ENCODE measurements at places on chromosomes 6 and 20. TPM values are rescaled to one million over a fixed set of nuclear protein-coding genes. Genes with fewer than 3 reads are reported as not detected.
A peak's percentile ranks its signal among the peaks of the same experiment; 100 is the strongest.

KCNK16 gene
- not detected for total RNA-seq

DNA sequence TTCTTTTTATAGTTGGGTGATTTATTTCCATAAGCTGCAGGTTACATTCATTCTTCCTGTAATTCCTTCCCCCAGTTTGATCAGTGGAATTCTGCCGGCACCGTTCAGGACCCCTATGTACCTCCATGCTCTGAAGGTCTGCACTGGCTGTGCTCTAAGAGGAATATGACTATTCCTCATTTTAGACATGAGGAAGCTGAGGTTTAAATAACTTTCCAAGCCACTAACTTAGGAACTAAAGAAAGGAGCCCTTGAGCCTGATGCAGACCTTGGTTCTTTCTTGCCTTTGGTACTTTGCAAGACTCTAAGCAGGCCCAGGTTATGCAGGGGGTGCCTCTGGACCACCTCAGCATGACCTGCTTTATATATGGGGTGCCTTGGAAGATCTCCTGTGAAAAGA, 318.5 kb downstream of the QKI start:
- H3K4me3 ChIP-seq = no peak overlapping the region
- H3K27ac ChIP-seq = no peak overlapping the region
- no peaks in the 10 kb centered on the region for H3K4me1 ChIP-seq
- no peak for DNase-seq

DNA sequence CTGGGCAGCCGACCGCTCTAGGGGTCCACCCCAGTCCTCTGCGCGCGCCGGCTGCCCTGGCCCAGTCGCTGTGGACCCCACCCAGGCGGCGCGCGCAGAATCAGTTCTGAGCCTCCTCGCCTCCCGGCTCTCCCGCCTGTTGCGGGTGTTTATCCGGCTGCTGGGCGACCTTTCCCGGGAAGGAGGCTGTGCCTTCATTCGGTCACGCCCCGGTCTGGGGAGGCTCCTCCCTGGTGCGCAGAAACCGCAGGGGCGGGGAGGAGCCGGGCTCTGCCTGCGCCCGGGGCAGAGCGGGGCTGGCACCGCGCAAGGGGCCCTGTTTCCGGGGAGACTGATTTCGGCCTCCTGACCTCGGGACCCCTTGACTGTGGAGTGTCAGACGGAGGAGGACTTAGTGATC, 80.8 kb upstream of the EYS start:
- H3K4me1 ChIP-seq = no peaks in the 10 kb centered on the region
- DNase-seq = no peak
- no peak overlapping the region for H3K27ac ChIP-seq
- no peaks in the 10 kb centered on the region for H3K27me3 ChIP-seq

GRCh38 chr6:42229506-42230119, 12.0 kb upstream of the MRPS10 start:
- H3K4me1 ChIP-seq = no peaks in the 10 kb centered on the region
- no peak for DNase-seq
- no peak overlapping the region for H3K27ac ChIP-seq
- H3K36me3 ChIP-seq = peaks cover 17% of the 10 kb centered on the region
- H3K27me3 ChIP-seq = no peaks in the 10 kb centered on the region

DNA sequence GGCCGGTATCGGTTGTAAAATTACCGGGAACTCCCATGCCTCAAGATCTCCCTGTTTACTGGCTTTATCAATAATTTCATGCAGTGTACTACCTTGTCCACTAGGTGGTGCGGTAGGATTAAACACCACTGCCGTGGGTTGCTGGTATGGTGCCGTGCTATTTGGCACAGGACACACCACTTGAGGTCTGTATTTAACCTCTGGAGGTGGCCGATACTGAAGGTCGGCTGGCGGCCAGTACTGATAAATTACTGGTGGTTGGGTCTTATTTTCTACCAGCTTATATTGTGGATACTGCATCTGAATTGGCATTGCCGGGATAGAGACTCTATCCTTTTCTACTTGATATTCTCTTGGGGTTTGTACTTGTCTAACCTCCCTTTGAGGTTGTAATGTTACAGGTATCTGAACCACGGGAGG, 14.3 kb upstream of the PTCRA start:
- H3K4me3 ChIP-seq = no peak overlapping the region
- H3K27ac ChIP-seq = no peak overlapping the region
- peak; percentile 78 for DNase-seq
- no peaks in the 10 kb centered on the region for H3K36me3 ChIP-seq
- H3K4me1 ChIP-seq = peaks cover 8% of the 10 kb centered on the region

DNA sequence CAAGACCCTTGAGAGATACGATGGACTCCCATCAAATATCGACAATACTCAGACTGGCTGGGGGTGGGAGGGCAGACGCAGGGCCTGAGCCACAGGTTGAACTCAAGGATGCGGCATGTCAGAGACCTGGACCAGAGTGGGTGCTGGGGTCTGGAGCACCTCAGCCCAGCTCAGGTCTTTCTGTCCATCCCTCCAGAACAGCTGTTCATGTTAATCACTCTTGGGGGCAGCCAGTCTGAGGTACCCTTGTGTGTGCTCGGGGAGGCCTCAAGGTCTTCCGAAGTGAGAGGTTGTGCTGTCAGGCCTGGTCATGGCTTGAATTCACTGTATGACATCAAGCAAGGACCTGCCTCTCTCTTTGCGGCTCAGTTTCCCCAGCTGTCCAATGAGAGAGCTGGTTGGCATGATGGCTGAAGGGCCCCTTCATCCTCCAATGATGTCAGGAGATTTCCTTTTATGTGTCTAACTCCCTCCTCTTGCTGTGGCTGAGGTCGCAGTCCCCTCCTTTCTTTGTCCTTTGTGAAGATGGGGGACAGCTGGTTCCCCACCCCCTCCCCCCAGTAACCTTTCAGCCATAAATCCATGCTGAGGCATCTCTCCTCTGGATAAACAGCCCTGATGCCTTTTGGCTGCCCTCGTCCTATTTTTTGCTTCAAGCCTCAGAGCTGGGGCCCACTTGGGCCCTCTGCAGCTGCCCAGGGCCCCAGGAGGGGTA, 15.3 kb downstream of the MYH7B start:
- H3K27ac ChIP-seq = no peak overlapping the region
- no peaks in the 10 kb centered on the region for H3K27me3 ChIP-seq
- DNase-seq = no peak
- no peaks in the 10 kb centered on the region for H3K4me1 ChIP-seq
- H3K4me3 ChIP-seq = no peak overlapping the region
- no peaks in the 10 kb centered on the region for H3K36me3 ChIP-seq

ARFGEF3 gene
- total RNA-seq = 0.03 TPM

DNA sequence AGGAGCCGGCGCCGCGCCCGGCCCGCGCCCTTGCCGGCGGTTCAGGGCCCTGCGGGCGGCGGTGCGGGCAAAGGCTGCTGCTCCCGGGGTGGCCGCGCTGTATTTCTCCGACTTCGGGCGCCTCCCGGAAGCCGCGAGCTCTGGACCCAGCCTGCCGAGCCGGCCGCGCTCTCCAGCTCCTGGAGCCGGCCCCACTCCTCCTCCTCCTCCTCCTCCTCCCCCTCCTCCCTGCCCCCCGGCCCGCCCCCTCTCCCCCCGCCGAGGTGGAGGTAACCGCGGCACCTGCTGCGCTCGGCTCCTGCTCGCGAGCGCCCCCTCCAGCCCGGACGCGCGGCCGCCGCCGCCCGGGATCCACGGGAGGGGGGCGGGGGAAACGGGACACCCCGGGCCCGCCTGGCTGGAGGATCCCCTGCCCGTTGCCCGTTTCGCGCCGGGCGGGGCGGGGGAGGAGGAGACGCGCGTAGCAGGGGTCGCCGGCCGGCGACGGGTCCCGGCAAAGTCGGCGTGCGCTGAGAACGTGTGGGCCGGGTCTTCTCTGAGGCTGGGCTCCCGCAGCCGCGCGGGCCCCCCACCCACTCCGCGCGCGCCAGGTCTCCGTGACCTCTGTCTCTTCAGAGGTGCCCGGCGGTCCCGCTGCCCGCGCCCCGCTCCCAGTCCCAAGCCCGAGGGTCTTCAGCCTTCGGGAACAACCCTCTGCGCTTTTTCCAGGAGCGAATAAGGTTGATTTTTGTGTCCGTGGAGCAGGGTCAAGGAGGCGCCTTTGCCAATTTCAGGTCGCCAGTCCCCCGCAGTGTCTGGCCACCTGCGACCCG, at the start of gene SLC22A23:
Gene SLC22A23, minus strand, starts transcription at position 153 of the 812 bp plus-strand sequence. CDS start 491 bp downstream, outside the sequence.
- H3K27me3 ChIP-seq = peaks cover 6% of the 10 kb centered on the region
- H3K36me3 ChIP-seq = no peaks in the 10 kb centered on the region
- H3K27ac ChIP-seq = peak within 1 kb of the TSS; percentile 37
- peak; percentile 74 for DNase-seq

GHRH gene
- not detected for total RNA-seq

MLN gene
- not detected for total RNA-seq

GRCh38 chr6:42038811-42039408, 11.4 kb upstream of the TAF8 start:
- H3K27ac ChIP-seq = peak overlapping the region; percentile 48
- H3K36me3 ChIP-seq = peaks cover 4% of the 10 kb centered on the region
- DNase-seq = no peak
- peak overlapping the region; percentile 9 for H3K4me3 ChIP-seq
- peaks cover 92% of the 10 kb centered on the region for H3K4me1 ChIP-seq
- no peaks in the 10 kb centered on the region for H3K27me3 ChIP-seq

CPNE5 gene
- 0.70 TPM for total RNA-seq

DNA sequence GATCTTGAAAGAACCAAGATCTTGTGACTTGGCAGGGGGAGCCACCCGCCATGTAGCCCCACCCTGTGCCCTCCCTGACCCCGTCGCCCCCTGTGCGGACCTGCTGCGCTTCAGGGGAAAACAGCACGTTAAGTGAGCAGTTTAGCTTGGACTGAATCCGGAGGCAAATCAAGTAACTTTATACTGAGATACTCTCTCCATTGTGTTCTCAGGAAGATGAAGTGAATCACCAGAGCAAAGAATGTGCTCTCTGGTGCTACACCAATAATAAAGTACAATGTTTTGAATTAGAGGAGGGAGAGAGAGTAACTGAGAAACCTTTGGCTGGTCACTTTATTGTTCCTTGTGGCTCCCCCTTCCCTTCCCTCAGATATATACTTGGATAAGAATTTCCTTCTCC, 83.4 kb downstream of the TXNDC5 start:
- H3K4me3 ChIP-seq = no peak overlapping the region
- H3K27me3 ChIP-seq = no peaks in the 10 kb centered on the region
- no peak overlapping the region for H3K27ac ChIP-seq
- DNase-seq = no peak
- no peaks in the 10 kb centered on the region for H3K4me1 ChIP-seq
- H3K36me3 ChIP-seq = no peaks in the 10 kb centered on the region

PRPH2 gene
- not detected for total RNA-seq

TENT5A gene
- total RNA-seq = 5.8 TPM

EDN3 gene
- total RNA-seq = 0.93 TPM

- no peaks in the 10 kb centered on the region for H3K36me3 ChIP-seq
- no peak overlapping the region for H3K27ac ChIP-seq
- H3K4me3 ChIP-seq = no peak overlapping the region
These were observed 193.8 kb downstream of the BTBD9 start for GRCh38 chr6:38445925-38446324.

LAMA4 gene
- not detected for total RNA-seq

CCM2L gene
- total RNA-seq = not detected
